Kidney glomerular epithelial cell (primary cell): ENCODE measurements at places on chromosomes 6 and 20.

- peak; percentile 4 for DNase-seq
These were observed 369.0 kb downstream of the THBS2 start for GRCh38 chr6:168884646-168885086.

DNA sequence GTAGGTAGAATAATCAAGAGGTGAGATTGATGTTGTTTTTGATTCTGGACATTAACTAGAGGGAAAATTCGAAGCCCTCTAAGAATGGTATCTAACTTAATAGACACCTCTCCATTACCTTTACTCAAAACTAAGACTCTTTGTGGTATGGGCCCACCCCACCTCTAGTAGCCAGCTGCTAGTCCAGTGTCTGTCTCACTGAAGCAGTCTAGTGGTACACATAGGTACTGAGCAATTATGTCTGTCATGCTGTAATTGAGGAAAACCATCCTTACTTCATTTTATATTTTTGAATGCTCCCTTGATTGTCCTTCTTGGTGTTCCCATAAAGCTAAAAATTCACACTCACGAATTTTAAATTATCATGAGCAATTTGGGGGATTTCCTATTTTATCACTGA lies 290.7 kb downstream of the ARHGAP18 start:
- no peak for DNase-seq

DNA sequence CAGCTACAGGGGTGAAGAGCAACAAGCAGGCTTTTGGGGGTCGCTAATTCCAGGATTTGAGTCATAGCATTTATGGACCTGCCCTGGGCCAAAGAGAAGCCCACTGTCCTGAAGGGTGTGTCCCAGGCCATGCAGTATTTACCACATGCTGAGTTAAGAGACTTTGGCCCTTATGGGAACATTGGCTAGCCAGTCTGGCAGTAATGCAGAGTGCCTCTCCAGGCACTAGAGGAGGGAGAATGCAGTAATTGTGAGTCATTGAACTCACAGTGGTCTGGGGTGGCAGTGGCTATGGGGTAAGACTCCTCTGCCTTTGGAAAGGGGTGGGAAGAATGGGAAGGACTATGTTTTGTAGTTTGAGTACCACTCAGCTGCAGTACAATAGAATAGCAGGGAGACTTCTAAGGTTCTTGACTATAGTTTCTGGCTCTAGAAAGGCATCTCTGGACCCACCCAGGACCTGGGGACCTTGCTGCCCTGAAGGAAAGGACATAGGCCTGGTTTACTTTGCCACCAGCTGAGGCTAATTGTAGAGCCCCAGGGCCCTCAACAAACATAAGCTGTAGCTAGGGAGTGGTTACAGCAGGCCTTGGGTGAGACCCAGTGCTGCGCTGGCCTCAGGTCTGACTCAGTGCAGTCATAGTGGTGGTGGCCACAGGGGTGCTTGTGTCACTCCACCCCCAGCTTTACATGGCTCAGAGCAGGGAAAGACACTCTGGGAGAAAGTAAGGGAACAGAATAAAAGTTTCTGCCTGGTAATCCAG lies 520.9 kb downstream of the HTR1B start:
- DNase-seq = no peak

DNA sequence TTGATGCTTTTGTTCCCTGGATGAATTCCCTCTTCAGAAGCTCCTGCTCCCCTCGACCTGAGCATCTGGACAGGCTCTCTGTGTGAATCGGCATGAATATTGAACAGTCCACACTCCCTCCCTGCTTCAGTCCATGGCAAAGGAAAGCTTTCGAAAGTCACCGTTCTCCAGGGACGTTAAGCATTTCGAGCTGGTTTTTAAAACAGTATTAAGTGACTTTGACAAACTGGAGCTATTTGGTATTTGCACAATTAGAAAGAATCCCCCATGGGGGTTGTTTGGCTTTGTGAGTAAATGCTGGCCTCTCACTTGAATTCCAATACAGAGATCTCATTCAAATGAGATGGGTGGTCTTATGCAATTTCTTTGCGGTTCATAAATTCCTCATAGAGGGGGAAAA lies 85.3 kb upstream of the TIAM2 start:
- no peak for DNase-seq

GRCh38 chr20:38303908-38304379 lies at the start of gene BPI:
Gene BPI, plus strand, starts transcription at chr20:38304156. Its CDS starts 68 bp downstream, at chr20:38304224.
- no peak for DNase-seq

DNA sequence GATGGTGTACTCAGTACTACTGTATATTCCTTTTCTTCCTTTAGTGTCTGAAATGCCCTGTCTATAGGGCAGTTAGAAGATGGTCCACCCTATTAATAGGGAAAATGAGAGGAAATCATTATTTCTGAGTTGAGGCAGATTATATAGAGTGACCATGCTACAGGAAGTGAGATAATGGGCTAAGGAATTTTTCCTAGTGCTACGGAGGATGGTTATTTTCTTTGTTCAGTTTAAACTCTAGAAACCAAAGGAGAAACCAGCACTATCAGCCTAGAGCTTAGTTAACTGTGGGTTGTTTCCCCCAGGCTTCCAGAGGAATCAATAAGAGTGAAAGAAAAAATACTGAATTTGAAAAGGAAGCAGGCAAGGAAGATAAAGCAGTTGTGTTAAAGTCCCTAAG lies 474 bp downstream of the TSBP1 start:
- DNase-seq = no peak

DNA sequence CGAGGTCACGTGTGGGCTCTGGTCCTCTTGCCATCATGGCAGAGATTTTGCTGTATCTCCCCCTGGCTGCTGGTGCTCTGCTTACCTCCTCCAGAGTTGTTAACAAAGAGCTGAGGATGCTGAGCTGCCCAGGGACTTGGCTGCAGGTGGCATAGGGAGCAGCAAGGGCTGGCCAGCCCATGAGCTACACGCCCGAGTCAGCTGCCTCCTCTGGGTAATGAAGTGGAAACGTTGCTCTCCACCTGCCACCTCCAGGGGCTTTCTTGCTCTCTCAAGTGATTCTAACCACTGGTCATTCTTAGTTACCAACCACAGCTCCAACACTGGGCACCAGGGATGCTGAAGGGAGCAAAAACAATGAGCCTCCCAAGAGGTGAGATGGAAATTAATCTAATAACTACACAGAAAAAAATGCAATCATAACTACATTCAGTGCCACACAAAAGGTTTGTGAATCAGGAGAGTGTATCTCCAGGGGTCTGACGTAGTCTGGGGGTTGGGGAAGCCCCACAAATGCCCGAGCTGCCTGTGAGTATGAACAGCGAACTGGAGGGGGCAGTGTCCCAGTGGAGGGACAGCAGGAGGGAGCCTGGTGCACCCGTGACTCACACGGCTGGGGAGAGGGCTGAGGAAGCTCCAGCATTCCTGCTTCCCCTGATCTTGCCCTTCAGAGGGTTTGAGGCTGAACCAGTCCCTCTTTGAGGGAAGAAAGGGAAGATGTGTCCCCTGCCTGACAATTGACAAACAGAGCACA lies 78.7 kb downstream of the CDH26 start:
- DNase-seq = peak; percentile 10

GRCh38 chr6:14459315-14459714 lies 341.7 kb downstream of the CD83 start:
- DNase-seq = no peak

- DNase-seq = no peak
These were observed 1.2 kb downstream of the TBX18 start for GRCh38 chr6:84763003-84763885.

GRCh38 chr20:24787621-24788020 lies 161.4 kb upstream of the CST7 start:
- DNase-seq = no peak

DNA sequence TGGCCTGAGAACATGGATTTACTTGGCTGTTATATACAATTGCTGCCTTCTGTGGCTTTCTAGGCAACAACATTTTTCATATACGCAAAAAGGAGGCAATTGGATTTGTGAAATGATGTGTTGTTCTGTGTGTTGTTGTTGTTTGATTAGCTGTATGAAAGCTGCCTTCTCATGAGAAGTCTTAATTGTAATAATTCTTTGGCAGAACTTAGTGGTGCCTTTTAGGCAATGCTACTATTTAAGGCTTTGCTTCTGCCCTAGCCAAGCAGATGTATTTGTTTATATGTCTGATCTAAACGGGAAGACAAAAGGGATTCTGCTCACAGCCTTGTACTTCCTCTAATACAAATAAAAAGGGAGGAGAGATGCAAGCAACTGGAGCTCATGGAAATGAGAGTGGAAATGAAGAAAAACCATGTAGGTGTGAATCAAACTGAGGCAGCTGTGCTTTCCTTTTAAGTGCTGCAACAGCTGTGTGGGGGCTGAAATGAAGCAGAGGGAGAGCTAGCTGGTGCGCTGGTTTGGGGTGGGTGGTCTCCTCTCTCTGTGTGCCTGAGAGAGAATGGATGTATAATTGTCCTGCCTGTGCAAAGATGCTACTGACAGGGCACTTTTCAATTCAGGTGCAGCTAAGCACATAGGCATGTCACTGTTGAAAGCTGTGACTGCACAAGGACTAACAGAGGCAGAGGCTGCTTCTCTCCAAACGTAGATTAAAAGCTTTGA lies 386.9 kb upstream of the MAN1A1 start:
- DNase-seq = no peak

GRCh38 chr20:24102290-24102689 lies 113.7 kb upstream of the GGTLC1 start:
- DNase-seq = no peak

- no peak for DNase-seq
These were observed 62.3 kb upstream of the NKX2-2 start for GRCh38 chr20:21575981-21576740.

DNA sequence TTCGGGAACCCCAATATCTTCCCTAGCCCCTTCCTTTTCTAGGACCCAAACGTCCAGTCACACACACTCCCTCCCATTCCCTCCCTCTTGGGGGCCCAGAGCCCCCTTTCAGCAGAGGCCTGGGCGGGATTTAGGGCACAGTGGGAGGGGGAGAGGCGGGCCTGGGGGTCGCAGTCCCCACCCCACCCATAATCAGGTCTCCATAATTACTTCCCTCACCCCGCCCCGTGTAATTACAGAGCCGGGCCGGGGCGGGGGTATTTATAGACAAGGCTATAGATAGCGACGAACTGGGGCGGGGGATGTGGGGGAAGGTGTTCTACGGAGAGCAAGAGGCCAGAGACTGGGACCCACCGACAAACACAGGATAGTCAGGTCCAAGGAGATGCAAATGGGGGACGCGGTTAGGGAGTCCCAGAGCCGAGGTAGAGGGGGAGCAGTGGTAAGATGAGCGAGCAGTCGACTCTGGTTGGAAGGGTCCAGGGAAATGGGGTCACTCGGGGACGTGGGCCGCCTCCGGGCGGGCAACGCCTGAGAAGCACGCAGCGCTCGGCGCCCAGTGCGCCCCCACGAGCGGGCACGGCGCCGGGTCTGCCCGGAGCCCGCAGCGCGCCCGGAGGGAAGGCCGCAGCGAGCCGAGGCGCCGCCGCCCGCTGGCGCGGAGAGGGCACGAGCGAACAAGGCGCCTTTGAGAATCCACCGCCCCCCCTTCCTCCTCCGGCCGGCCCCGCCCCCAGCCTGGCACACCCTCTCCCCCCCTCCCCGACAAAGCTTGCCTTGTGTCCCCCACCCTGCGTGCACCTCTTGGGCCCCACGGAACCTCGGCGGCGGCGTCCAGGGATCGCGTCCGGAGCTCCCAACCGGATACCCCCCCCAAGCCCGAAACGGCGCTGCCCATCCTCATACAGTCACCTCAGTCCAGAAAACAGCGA lies 670 bp upstream of the COL11A2 start:
- DNase-seq = no peak

DNA sequence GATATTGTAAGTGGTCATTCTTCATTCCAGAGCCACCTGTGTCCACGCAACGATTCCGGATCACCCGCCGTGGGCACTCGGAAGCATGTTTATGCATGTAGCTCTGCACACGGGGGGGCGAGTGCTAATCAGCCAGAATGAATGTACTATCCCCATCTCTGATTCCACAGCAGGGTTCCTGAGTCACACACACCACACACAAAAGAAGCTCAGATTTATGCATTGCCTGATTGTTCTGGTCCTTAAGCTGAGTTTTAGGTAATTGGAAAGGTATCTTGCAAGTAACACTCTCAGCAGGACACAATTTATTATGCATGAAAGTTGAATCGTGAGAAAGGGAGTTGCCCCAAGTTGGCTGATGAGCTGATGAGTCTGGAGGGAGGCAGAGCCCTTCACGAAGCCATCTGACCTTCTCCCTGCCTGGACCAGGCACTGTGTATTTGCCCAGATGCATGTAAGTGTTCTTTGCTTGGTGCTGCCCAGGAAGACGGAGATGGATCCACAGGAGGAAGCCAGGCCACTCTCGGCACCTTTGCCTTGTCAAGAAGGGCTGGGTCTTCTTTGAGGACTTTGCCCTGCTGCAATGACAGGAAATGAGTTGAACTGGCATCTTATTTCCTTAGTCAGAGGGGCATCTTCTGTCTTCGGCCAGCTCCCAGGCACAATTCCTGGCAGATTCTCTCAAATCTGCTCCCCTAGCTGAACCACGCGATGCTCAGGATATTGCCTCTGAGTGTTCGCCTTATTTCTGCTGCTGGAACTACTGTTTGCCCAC lies 141.1 kb downstream of the SYNDIG1 start:
- DNase-seq = no peak

DNA sequence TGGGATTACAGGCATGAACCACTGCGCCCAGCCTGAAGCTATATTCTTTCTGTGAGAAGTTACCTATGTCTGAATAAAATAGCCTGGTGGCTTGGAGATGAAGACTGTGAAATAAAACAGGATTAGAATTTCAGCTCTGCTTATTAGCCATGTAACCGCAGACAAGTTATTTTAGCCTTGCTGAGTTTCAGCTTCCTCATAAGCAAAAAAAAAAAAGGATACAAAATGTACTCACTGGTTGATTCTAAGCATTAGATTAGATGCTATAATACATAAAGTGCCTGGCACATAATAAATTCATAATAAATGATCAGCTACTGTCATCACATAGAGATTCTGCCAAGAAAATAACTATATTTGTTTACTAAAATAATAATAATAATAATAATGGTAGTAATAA lies 98.8 kb downstream of the EPB41L2 start:
- DNase-seq = no peak

DNA sequence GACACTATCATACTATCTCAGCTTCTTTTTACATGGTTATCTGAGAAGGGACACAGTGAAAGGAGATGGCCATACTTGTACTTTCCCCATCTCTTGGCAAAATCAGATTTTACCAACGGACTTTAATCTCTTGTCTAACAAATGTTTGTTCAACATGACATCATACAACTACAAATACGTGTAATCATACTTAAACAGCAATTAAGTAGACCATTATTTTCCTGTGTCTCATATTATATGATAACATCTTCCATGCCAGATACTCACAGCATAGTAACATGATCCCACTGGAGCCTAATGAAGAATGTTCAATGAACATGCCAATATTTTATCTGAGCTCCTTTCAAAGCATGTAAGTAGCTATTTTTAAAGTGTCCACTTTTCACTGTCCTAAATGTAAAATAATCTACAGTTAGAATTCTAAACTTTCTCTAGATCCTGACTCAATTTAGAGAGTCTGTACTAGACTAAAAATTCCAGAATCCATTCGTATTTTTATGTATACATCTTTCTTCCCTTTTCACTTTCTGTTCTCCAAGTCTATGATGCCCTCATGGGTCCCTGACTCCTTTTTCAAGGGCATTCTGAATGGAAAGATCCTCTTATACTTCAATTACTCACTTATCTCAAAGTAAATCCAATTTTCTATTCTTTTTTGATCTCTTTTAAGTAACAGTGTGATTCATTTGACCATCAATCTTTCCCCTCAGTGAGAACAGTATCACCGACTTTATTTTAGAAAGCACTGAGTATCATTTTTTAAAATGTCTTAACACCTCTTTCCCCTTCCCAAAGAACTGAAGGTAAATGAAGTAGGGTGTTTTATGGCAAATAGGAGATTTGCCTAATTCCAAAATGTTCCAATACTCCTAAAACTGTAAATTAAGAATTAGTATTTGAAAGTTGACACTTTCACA lies 133.5 kb downstream of the CDK19 start:
- no peak for DNase-seq

- DNase-seq = no peak
These were observed 1.3 kb downstream of the PDYN start for GRCh38 chr20:1992359-1993110.
